NCI-H446 (cell line): ENCODE measurements at places on chromosomes 12 and 14.

DNA sequence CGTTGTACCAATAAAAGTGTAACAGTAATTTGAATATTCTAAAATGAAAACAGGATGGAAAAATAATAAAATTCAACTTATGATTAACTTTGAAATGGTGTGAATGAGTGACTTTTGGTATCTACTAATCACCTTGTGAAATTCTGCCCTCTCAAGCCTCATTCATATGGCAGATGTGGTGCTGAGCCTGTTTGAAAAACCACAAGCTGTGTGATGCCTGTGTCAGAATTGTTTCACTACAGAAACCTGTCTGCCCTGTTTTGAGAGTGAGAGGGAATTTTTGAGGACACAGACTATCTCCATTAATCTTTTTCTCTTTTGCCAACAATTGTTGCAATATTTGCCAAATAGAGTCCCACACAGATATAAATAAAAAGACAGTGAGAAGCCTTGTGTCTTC is 3.9 kb upstream of the RNU6-7 start:
- no peak for DNase-seq

GRCh38 chr12:18690653-18691052 is 47.2 kb downstream of the PLCZ1 start:
- no peak for DNase-seq

DNA sequence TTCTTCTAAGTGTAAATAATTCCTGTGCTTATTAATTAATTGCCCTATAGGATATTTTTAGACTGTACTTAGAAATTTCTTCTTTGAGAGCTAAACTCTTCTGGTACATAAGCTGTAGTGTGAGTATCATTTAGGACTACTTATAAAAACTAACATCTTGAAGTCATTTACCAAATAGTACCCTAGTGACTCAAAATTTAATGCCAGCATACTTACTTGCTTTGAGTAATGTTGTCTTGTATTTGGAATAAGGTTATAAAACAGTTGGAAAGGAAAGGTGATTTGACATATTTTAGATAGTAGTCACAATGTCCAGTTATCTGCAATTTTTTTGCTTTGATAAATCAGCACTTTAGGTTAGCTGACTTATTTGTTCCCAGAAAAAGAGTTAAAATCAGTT is 39.1 kb downstream of the SPATA7 start:
- no peak for DNase-seq

- DNase-seq, result no peak
Observed at GRCh38 chr14:26330982-26331381, 266.9 kb downstream of the NOVA1 start.

GRCh38 chr12:120323772-120324171 is 3.8 kb downstream of the PLA2G1B start:
- DNase-seq, result no peak

DNA sequence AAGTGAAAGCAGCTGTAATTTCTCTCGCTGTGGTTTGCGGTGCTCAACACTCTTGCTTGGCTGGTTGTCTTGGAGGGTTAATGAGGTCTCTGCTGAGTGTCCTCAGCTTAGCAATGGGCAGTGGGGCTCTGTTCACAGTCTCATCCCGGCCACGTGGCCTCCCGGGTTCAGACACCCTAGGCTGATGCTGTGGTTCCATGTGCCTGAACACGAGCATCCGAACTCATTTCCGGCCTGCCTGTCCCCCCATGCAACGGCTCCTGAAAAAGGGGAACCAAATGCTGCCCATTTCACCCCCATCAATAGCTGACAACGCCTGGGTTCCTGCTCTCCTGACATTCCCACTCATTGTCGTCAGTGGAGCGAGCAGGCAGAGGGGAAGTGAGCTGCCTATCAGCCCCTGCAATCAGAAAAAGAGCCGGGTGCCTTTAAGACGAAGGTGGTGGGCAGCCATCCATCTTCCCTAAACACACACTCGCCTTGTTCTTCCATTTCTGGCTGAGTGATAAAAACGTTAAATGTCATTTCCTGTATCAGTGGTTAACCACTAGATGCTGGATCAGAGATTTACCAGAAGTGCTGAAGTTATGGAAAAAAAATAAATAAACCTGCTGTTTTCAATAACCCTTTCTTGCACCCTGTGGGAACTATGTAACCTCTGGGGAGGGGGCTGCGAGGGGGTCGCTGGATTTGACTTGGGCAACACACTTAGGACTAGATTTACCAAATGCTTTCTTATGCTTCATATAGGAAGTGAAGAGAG is 60.3 kb upstream of the BCL2L14 start:
- no peak for DNase-seq

DNA sequence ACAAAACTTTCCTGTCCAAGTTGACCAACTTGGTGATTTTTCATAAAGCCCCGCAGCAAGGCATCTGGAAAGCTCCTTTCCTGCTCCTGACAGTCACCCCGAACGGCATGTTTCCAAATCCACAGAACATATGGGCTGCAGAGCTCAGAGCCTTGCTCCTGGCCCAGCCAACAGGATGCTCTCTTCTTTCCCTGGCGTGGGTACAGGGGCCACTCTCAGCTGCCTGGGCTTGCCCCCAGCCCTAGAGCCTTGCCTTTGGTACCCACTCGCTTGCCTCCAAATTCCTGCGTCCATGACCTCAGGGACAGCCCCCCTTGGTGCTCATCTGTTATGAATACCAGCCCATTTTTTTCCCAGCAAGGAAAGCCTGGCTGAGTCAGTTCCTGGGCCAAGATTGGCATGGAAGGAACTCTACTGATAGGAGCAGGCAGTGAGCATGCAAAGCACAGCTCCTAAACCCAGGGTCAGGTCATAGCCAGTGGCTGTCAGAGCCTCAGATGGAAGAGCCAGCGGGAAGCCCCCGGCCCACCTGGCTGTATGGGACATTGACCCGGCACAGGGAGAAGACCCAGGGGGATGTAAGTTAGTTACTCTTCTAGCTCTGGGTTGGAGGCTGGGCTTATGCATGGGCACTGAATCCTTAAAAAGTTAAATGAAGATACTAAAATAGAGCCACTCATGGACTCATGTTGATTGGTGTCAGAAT is 105.3 kb upstream of the RTL1 start:
- DNase-seq, result no peak

DNA sequence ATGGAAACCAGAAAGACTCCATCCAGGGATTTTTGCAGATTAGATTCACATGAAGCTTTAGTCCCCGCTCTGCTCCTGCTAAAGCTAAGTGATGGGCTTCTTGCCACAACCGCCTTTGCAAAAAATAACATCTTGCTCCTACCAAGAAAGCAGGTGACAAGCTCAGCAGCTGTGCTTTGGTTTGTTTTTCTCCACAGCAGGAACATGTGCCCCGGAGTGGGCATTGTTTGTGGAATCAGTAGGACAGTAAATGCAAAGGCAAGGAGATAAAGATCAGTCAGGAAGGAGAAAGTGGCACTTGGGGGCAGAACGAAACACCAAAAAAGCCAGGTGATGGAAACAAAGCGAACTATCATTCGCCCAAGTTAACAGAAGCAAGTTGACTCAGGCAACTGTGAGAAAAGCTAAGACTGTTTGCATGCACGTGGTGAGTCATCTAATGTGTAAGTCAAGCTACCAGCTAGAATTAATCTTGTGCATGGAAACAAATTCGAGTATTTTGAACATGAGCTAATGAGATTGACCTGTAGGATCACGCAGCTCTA is 165.5 kb upstream of the PLXNC1 start:
- DNase-seq, result no peak

- DNase-seq, result no peak
Observed at GRCh38 chr14:64970776-64971477, 1.2 kb downstream of the RAB15 start.

GRCh38 chr14:72026536-72026935 is 94.3 kb downstream of the RGS6 start:
- no peak for DNase-seq

DNA sequence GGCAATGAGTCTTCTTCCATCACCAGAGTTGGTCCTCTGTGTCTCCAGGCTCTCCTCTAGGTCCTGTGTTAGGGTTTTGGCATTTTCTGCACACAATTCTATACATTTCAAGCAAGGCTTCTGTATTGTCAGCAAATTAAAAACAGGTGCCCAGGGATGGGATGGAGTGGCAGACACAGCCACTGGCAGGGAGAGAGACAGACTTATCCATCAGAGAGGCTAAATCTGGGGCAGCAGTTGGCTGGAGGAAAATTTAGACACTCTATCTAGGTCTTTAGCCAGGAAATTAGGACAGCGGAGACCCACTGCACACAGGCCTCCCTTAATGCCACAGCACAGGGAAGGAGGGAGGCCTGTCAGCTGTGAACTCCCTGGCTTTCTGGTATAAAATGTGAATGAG is 20.2 kb downstream of the PLEKHD1 start:
- no peak for DNase-seq

GRCh38 chr12:107318806-107319532 is 225.6 kb upstream of the CRY1 start:
- DNase-seq, result no peak

DNA sequence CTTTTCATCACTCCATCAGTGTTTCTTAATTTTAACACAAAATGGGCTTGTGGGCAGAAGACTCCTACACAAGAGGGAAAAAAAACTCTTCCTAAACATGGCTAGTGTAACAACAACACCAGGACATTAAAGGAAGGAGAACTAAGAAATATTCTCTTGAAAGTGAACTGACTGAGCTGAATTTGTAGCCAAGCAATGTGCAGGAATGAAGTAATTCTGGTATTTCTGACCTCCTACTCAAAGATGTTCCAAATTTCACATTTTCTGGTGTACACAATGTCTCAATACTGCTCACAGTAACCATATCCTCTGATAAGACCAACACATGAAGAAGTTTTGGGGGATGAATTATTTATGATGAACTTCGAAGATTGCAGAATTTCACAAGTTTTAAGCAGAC is 357.3 kb downstream of the DUSP6 start:
- DNase-seq, result no peak

DNA sequence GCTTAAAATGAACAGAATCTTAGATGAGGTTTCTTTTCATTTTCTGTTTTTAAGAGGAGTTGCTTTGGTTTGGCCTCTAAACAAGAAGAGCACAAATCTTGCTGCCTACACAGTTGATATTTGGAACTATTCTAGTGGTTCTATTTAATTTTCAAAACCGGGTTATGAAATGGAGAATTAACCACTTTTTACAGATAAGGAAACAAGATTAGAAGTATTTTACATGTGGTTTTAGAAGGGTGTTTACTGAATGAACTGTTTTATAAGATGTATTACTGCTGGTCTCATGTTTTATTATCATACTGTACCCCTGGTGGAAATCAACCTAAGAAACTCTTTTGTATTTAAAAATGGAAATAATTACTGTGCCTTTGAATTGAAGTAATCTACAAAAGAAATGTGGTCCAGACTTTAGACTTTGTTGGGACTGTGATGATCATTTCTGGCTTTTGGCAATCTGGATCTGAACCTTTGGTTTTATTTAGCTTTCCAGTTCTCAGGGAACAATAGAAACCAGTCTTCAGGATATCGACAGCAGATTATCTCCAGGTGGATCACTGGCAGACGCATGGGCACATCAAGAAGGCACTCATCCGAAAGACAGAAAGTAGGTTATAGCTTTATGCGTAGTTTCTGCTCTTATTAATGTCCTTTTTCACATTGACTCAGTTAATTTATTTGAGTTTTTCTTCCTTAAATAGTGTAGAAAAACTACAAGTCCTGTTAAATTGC is 43.2 kb downstream of the TBK1 start:
- no peak for DNase-seq

GRCh38 chr12:54053751-54054741 is at the start of gene HOXC4:
Gene HOXC4 (plus strand): TSS chr12:54053835. CDS start chr12:54053923, 88 bp downstream.
- no peak for DNase-seq

GRCh38 chr14:64671591-64671990 is 32.6 kb upstream of the PLEKHG3 start:
- DNase-seq, result no peak

DNA sequence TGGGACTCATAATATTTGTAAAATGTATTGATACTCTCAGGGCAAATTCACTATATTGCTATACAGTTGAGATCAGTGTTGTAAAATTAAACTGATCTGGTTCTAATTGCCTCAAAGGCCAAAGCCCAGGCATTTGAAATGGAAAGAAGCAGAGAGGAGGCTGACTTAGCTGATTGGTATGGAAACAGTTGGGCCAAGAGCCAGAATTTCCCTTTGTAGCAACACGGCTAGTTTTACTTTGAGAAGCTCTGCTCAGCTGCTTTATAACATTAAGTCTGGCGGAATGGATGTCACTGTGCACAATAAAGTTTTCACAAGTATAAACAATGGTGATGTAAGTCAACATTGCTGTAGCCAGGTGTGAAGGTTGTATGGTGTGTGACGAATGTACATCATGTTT is 186.4 kb downstream of the MSRB3 start:
- no peak for DNase-seq

GRCh38 chr14:98591161-98591560 is 680.8 kb downstream of the BCL11B start:
- DNase-seq, result no peak

GRCh38 chr12:100974747-100975146 is 180.2 kb downstream of the ANO4 start:
- no peak for DNase-seq

DNA sequence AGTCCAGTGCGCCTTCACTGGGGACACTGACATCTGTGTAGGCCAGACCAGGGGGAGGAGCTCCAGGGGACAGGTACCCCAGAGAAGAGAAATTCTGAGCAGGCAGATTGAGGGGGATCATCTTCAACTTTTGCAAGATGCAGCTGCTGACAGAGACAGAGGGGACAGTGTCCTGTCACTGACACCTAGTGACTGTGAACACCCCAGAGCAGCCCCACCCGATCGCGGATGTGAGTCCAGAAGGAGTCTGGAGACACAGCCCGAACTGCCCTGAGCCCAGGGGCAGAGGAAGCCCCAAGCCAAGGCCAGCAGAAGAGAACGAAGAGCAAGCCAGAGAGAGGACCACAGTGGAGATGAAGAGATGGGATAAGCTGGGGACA is 21.7 kb upstream of the LRTM2 start:
- no peak for DNase-seq

DNA sequence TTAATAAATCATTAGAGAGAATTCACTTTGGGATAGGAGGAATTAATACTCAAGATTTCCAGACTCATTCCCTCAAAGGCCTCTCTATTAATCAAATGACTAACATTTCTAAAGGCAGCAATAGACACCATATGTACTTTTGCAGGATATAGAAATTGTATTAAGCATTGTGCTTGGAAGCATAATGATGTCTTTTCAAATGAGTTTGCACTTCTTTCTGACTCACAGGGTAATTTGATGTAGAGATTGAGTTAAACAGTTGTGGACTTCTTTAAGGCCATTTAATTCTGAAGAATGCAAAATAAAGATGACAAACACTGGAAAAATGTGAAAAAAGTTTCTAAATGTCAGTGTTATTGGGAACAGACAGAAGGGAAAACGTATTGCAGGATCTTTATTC is 63.4 kb upstream of the CSRP2 start:
- no peak for DNase-seq

- DNase-seq, result no peak
Observed at GRCh38 chr14:65206448-65207096, 104.3 kb upstream of the MAX start.

- no peak for DNase-seq
Observed at GRCh38 chr12:497501-498160, 37.9 kb downstream of the B4GALNT3 start.
